ENCODE measurements at places on chromosomes 2 and 18.

- peak; percentile 65 for DNase-seq
Observed at GRCh38 chr2:231604101-231604684, 11.5 kb downstream of the TEX44 start.

GRCh38 chr18:12656605-12656937 lies 1.3 kb downstream of the SPIRE1 start:
- no peak for DNase-seq

- DNase-seq: no peak
Observed at GRCh38 chr18:50011813-50012435, 183.0 kb downstream of the MYO5B start.

GRCh38 chr2:241019441-241020139 lies 21.2 kb downstream of the SNED1 start:
- no peak for DNase-seq

- DNase-seq: no peak
Observed at GRCh38 chr18:50356036-50356945, 18.6 kb upstream of the SKA1 start.

DNA sequence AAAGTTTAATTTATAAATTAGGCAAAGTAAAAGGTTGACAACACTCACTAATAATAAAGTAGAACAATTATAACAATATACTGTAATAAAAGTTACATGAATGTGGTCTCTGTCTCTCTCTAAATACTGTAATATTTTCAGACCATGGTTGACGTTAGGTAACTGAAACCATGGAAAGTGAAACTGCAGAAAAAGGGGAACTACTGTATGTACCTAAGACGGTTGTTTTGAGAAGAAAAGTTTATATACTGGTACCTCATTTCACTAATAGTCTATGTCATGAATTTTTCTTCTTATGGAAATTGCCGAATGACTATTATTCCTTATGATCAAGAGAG lies 166.7 kb upstream of the ZNF521 start:
- no peak for DNase-seq

DNA sequence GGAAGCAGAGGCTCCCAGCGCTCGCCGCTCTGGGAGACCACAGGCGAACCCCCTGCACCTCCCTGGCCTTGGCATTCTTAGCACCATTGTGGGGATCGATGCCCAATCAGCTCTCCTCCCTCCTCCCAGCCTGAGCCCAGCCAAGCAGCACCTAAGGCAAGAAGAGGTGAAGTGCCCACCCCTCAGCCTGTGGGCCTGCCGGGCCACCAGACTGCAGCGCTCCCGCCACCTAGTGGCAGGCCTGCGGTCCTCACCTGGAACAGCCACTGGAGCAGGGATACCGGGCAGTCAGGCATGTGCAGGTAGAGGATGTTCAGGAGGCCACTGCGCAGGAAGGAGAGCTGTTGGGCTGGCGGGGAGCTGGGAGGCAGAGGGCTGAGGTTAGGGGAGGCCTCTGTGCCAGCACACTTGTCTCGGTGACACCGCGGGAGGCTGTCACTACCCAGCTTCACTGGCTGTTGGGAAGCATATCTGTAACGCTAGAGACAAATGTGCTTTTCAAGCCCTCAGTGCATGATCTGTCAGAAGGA lies 35.2 kb downstream of the FAM178B start:
- peak; percentile 72 for DNase-seq

- DNase-seq: no peak
Observed at GRCh38 chr2:221385716-221386115, 186.4 kb downstream of the EPHA4 start.

- DNase-seq: no peak
Observed at GRCh38 chr2:6214471-6214870, 522.3 kb downstream of the SOX11 start.

- no peak for DNase-seq
Observed at GRCh38 chr2:7515327-7515726, 598.1 kb downstream of the RNF144A start.

GRCh38 chr18:9568186-9568585 lies 46.2 kb downstream of the PPP4R1 start:
- DNase-seq: no peak

GRCh38 chr2:86254576-86255538 lies 55.6 kb downstream of the MRPL35 start:
- DNase-seq: no peak

DNA sequence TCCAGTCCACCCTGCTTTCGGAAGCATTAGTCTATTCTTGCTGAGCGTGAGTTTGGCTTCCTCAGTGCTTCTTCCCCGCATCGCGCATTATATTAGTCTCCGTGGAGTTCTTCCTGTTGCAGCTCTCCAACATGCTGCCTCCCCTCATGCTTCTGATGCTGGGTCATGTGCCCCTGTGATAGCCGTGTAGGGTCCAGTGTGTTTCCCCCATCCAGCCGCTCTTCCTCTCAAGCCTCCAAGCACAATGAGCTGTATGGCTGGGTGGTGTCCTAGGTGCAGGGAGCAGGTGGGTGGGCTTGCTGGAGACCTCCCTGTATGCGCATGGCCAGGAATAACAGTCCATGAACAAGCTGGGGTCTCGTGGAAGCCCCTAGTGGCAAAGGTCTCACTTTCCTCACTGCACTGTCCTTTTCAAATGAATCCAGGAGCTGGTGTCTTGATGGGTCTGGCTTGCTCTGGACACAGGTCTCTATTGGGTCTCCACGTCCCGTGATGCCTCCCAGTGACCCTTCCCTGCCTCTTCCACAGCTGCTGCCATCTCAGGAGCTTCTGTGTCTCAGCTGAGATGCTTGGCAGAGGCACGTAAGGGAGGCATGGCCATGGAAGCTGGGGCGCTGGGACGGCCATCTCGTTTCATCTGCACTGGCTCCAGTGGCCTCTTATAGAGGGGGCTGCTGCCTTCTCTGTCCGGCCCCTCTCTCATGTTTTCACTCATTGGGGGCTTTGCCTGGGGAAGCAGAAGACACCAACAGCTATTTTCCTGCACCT lies 54.8 kb upstream of the HDAC4 start:
- no peak for DNase-seq

DNA sequence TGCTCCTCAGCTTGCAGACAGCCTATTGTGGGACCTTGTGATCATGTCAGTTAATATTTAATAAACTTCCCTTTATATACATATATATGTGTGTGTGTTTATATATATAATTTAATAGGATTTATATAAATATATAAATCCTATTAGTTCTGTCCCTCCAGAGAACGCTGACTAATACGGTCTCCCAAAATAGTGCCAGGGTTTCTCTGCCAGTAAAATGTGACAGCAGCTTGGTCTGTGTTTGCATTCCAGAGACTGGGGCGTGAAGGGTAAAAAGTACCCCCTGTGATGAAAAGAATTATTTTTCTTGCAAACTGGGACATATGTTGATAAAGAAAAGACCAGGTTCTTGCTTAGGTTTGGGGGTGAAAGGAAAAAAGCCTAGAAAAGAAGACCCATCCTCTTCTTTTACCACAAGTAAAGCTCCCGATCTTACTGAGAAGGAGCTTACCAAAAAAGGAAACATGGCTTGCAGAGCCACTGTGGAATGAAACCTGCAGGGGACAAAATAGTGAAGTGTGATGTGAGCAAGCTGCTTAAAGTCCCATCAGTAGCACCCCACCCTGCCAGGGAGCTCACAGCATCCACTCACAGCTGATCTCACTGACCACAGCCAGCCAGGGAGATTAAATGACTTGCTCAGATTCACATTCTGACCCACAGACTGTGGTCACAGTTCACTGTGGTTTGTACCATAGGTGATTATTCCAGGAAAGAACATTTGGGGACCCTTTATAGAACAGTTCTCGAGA lies 110.9 kb upstream of the RMP24 start:
- DNase-seq: no peak

DNA sequence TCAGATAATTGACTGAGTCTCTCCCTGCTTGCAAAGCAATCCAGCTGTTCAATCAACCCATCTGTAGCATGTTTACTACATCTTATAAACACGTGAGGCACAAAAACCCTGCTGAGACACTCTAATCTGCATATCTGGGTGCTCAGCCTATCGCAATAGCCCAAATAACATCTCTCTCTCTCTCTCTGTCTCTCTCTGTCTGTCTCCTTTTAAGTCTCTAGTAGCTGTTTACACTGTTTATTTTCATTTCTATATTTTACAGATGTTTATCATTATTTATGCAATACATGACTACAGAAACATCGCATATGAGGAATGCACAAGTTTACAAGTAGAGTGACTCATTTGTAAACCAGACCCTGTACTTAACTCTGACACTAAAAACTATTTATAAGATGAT lies 422.1 kb upstream of the DSEL start:
- DNase-seq: no peak

GRCh38 chr2:127134833-127135830 lies 28.2 kb upstream of the BIN1 start:
- no peak for DNase-seq

GRCh38 chr2:232351686-232352510 lies 26.7 kb upstream of the ALPP start:
- no peak for DNase-seq

DNA sequence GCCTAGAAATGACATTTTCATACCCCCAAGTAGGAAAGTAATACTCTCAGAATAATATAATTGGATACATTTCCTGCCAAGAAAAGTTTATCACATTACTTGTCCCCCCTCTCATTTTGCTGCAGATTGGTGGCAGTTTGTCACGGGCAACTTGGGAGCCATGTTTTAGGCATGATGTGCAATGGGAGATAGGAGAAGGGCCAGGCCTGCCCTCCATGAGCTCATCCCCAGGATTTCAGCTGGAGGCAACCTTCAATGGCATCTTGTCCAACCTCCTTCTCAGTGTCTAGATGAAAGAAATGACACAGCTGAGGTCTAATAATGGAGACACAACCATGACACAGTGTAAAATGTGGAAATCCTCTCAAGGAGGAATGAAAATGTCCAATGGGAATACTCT lies 11.4 kb upstream of the RAB31 start:
- no peak for DNase-seq

GRCh38 chr2:47019961-47020681 lies 104.5 kb upstream of the MCFD2 start:
- no peak for DNase-seq

DNA sequence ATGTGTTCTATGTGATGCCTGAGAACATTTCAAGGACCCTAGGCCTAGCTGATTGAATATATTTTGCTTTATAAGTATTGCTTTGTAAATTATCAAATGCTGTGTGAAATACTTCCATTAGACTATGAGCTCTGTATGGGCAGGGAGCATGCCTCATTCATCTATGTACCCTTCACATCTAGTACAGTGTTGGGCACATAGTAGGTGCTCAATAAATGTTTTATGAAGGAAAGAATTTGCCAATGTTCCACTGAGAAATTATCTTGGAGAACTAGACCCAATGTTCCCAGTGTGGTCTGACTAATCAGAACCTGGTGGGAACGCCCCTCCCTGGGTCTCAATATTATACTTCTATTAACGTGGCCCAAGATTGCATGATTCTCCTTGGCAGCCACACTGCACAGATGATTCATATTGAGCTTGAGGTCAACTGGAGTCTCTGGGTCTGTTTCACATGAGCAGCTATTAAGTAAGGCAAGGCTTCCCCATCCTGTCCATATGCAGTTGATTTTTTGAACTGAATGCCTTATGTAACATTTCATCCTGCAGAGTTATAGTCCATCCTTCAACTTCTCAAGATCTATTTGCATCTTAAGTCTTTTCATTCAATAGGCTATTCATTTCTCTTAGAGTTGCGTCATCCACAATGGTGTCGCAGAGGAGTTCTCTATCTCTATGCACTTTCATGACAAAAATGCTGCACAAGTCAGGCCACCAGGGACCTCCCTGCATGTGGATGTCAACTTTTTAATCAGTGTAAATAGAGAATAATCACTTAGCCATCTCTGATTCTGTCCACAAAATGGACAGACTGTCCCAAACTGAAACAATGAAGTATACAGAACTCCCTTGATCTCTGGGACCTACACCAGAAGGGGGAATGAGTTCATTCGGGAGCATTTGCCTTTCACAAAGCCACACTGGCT lies 257.6 kb downstream of the CYP26B1 start:
- DNase-seq: no peak

- DNase-seq: no peak
Observed at GRCh38 chr18:77052983-77053309, 79.6 kb downstream of the MBP start.

GRCh38 chr2:12861344-12861930 lies 144.7 kb downstream of the TRIB2 start:
- no peak for DNase-seq

DNA sequence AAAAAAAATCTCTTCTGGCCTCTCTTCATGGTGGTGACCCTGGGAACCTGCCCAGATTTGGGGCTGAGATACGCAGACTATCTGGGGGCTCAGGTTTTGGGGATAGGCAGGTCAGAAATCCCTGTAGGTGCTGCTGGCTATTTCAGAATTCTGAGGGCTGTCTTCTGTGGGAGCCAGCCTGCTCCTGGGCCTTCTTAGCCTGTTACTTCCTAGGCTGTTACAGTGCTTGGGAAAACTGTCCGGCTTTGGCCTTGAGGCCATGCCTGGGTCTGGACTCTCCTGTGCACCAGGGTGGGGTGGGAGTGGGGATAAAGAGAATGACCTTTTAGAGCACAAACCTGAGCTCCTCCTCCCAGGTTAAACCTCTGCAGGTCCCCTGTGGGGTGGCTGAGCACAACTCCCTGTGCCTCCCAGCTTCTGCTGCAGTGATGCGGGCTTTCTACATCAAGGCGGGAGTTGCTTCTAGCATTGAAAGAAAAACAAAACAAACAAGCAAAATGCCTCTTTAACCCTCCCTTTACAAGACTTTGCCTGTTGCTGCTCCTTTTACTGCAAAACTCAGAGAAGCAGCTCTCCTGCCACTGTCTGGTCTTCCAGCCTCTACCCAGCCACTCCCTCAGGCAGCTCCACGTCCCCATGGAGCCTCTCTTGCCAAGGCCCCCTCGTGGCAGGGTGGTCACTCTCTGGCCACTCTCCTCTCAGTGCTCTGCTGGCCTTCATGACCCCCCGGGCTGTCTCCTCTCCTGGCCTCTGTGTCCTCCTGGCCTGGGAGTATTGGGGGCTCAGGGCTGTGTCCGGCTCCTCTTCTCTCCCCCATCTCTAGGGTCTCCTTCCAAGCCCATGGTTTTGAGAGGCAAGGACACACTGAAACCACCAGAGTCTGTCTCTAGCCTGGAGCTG lies 293.0 kb upstream of the HS6ST1 start:
- no peak for DNase-seq

GRCh38 chr2:30225131-30225762 lies 6.1 kb upstream of the LBH start:
- DNase-seq: no peak

Data from NCI-H1105 (cell line).